Amniotic stem cell (primary cell): ENCODE measurements at places on chromosomes 16 and 17.

DNA sequence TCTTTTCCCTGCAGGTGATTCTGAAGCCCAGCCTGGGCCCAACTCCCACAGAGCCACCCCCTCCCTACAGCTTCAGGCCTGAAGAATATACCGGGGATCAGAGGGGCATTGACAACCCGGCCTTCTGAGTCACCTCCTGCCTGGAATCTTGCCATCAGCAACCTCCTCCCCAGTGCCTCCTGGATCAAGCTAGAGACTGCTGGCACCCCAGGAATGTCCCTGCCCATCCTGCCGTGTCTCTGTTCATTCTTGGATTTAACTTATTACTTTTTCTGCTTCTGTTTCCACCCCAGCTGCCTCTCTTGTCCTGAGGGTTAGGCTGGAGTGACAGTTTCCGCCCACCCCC is 4.9 kb downstream of the TMEM92 start:
- DNase-seq, result no peak

DNA sequence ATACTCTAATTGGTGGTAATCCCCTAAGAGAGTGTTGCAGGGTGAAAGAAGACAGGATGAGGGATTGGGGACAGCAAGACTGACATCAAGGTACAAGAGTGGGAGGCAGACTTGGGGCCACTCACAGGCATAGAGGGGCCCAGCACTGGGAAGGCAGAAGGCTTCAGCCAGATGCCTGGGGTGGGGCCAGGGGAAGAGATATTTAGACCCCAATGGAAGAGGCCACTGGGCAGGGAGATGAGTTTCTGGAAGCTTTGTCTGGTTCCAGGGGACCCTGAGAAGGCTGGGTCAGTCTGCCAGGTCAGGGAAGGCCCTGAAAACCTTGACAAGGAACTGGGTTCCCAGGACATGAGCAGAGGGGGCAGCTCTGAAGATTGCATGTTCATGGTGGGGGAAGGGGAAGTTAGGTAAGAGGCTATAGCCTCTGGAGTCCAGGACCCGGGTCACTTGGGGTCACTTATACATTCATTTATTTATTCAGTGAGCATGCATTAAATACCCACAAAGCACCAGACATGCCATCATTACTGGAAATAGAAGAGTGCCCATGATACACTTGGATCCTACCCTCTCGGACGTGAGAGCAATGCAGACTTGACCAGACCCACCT is 92.9 kb downstream of the TMEM132E start:
- DNase-seq, result no peak

- no peak for DNase-seq
Measured at GRCh38 chr17:55344514-55344997, 77.1 kb downstream of the MMD start.

DNA sequence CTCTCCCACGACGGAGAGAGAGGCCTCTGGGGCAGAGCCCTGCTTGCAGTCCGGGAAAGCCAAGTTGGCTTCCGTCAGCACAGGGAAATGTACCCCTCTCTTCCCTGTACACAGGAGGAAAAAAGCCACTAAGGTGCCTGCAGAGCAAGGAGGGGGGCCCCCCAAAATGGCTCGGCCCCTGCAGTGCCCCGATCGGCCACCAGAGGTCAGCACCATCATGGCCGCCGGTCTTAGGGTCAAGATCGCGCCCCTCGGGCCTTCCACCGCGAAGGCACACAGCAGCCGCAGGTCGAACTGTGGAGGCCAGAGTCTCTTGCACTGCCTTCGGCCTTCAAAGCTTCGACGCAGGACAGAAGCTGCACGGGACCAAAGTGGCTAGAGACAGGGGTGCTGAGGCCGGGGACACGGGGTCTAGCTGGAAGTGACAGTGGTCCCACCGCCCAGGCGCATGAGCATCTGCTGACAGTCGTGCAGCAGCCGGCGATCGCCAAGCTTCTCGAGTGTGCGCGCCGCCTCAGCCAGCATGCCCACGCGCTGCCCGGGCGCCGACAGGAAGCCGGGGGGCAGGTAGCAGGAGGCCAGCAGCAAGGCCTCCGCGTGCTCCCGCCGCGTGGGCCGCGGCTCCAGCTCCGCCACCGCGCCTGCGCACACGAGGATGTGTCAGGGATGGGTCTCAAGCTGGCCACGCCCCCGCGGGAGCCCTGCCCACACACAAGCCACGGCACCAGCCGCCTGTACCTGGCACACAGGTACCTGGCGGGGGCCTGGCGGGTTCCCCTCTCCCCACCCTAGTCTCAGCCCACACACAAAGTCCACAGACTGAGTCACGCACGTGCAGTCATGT is 24.4 kb downstream of the SREBF1 start:
- DNase-seq, result no peak

DNA sequence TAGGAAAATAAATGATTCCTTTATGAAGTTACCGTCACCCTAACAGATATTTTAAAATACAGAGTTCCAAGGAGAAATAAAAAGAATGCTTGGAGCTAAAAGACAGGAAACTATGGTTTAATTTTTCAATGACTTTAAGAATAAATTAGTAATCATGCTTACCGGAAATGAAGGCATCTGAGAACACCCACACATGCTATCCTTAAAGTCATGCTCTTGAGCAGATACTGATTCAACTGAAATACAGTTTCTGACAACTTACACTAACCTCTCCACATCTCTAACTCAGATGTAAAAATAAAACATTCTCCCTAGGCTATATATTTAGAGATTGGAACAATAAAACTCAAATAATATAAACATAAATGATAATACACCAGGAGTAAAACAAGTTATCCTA is 7.8 kb downstream of the PSMD12 start:
- no peak for DNase-seq
